ENCODE measurements at places on chromosomes 1 and 21.

DNA sequence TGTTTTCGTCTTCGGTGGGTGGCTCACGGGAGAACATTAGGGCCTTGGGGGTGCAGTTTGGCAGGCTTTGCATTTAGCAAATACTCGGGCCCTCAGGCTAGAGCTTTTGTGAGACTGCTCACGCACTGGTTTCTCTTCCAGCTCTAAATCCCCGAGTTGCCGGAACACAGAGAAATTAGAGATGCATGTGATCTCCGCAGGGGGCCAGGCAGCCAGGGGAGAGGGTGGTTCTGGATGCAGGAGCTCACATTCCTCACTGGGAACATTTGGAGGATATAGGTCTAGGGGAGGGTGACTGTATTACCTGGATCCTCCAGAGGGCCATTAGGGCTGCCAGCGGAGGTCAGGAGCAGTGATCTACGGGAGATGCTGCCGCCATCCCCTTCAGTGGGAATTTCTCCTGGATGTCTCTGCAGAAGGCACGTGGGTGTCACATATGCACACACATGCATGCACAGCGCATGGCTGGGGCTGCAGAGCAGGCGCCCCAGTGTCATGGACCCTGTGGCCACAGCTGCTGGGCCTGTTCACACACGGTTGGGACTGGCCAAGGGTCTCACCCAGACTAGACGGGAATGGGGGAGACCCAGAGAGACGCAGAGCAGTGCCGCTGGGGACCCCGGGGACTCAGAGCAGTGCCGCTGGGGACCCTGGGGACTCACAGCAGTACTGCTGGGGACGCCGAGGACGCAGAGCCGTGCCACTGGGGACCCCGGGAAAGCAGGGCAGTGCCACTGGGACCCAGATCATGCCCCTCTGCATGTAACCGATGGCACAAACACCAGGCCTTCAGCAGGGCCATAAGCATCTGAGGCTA lies 258.7 kb downstream of the CAMTA1 start:
- DNase-seq, result no peak

GRCh38 chr1:170555370-170555769 lies 23.4 kb downstream of the GORAB start:
- no peak for DNase-seq

DNA sequence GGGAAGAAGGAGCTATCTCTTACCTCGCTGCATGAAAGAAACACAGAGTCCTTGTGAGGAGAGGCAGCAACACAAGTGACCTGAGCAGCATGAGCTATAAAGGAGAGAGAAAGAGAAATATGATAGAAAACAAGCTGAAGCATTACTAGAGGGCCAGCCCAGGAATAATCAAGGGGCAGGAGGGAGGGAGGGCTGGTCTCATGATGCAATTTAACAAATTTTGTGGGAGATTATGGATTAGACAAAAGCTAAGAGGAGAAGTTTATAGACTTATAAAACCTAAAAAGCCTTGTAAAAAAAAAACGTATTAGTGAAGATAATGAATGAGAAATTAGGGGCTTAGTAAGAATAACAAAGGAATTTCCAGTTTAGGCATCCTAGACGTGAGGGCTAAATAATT lies 5.0 kb downstream of the WDR77 start:
- DNase-seq, result no peak

DNA sequence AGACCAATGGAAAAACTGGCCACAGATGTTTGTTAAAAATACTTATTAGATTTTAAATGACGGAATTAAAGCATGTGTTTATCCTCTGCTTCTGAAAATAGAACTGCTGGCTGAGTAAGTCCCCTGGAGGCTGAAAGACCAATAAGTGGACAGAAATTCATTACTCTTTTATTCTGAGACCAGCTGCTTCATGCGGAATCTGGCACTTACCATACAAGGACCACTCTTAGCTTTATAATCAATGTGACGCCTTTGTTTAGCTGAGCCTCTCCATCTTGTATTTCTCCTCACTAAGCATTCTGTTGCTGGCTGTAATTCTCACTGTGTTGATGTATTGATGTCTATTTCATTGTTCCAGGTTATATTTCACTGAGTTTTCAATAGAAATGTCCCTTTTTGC lies 6.3 kb upstream of the EXO1 start:
- no peak for DNase-seq

DNA sequence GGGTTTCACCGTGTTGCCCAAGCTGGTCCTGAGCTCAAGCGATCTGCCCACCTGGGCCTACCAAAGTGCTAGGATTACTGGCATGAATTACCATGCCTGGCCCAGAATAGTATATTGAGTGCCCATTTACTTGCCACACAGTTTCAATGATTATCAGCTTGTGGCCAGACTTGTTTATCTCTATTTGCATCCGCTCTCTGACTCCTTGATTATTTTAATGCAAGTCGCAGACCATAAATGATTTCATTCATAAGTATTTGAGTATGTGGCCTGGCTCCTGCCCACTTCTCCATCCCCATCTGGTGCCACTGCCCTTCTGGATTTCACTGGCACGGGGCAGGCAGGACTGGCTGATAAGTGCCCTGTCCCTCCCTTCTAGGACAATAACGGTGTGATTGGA lies 18.2 kb upstream of the TRNAU1AP start:
- no peak for DNase-seq

DNA sequence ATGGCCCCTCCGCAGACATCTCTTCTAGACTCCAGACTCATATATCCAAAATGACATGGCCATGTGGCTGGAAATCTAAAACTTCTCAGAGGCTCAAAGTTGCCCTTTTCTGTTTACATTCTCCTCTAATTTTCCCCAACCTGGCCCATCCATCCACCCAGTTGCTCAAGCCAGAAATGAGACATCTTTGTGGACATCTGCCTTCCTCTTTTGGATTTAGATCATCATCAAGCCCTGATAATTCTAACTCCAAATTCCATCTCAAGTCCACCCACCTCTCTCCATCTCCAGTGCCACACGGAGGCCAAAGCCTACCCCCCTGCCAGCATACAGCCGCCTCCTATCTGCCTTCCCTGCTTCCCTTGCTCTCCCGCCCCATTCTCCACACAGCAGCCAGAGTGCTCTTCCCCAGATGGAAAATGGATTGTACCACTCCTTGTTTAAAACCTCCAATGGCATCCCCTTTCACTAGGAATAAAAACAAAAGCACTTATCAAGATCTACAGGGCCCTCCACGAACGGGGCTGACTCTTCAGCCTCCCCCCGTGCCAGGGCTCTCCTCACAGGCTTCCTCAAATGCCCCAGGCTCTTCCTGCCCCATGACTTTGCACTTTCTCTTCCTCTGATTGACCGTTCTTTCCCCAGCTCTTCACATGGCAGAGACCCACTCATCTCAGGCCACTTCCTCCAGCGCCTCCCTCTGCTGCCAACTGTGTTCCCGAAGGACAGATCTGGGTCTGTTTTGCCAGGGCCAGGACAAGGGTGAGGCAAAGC lies 40.1 kb downstream of the SYT6 start:
- peak; percentile 60 for DNase-seq

- no peak for DNase-seq
These were observed 55.0 kb downstream of the ALG14 start for GRCh38 chr1:95017775-95018174.

DNA sequence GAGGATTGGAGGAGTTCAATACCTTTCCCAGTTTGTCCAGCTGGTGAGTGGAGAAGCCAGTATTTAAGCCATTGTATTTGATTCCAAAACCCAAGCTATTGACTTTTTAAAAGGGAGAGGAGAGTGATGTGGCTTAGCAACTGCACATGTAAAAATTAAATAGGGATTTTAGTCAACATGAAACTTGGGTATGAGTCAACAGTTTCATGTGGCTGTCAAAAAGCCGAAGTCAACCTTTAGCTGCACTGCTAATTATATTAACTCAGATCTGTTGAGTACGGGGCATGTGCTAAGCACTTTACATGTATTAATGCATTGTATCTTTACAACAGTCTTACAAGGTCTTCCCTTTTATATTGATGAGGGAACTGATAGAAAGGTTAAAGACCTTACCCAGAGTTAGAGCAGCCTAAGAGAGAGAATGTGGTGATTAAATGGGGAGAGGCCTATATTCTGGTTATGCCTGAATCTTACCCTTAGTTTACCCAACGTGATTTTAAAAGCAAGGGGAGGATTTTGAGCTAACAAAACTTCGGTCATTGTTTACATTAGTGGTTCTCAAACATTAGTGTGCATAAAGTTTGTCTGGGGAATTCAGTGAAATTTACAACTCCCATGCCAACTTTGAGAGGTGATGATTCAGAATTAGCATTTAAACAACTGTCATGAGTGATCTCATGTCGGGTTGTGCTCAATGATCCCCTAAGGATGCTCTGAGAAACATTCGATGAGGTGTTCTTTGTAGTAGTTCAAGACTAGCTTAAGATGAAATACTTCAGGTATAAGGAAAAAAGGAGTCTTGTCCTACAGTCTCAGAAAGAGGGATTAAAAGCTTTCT lies 6.9 kb upstream of the SLC35F3 start:
- no peak for DNase-seq

- DNase-seq, result no peak
These were observed 183.5 kb downstream of the HMCN1 start for GRCh38 chr1:185917646-185918045.

DNA sequence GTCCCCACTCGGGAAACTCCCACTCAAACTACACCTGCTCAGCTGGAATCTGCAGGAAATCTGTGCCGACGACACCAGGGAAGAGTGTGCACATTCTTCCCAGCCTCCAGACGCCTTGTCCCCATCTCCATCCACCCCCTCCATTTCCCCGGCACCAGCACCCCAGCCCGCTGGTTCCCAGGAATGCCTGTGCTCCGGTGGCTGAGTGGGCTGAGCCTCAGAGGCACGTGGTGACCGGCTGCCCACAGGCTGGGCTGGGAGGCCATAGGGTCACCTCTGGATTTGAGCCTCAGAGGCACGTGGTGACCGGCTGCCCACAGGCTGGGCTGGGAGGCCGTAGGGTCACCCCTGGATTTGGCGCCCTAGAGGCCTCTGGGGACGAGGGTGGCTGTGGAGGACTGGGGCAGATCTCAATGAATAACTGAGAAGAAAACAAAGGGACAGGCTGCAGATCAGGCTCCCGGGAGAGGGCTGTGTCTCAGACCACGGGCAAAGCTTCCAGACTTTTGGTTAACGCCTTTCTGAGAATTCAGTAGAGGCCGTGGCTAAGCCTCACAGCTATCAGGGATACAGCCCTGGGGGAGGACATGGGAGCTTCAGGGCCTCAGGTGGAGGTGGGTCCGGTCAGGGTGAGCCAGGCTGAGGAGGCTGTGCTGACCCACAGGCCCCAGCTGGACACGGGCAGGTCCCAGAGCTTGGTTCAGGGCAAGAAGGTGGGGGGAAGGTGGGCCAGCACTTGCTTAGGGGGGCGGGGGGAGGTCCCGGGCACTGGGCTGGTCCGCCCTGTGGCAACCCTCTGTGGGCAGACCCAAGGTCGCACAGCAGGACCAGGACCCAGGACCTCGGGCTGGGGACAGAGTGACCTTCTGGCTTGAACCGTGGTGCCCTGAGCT lies 17.3 kb upstream of the TTLL10 start:
- DNase-seq, result no peak

GRCh38 chr1:156463874-156464273 lies 36.7 kb downstream of the MEF2D start:
- DNase-seq, result no peak

DNA sequence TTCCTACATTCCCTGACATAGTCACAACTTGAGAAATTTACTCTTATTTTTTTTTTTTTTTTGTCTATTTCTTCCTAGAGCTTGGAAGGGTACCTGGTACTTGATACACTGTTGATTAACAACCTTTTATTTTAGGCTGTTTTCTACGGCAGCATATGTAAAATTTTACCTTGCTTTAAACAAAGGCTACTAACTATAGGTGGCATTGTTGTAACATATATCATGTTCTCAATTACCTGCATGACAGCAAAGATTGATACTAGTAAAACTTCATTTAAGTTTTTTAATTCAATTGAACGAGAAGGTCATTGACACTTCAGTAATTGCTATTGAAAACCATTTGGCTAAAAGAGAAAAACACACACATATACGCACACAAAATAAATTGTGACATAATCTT lies 238.3 kb upstream of the ESRRG start:
- DNase-seq, result no peak

- no peak for DNase-seq
These were observed 374.0 kb downstream of the LMX1A start for GRCh38 chr1:164982545-164982944.

DNA sequence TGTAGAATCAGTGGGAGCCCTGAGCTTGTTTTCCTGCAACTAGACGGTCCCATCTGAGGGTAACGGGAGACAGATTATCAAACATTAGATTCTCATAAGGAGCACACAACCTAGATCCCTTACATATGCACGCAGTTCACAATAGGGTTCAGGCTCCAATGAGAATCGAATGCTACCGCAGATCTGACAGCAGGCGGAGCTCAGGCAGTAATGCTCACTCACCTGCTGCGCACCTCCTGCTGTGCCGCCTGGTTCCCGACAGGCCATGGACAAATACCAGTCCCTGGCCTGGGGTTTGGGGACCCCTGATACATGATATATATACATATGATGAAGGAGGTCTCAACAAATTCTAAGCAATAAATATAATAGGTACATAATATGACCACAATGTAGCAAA lies 19.7 kb upstream of the SMIM12 start:
- no peak for DNase-seq

DNA sequence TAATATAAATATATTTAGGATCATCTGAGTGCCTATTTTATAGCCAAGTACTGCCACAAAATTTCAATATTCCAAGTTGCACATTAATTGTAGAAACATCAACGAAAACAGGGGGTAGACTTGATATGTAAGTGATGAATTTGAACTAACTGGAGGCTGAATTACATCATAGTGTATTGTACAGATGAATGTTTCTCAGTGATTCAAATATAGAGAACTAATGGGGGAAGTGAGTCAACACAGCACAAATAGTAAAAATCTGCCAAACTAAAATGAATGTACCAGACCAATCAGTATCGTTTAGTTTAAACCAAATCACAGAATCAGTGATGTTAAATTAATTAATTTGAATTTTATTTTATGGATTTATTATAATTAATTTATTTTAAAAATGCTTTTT lies 42.8 kb downstream of the RTCA start:
- no peak for DNase-seq

- no peak for DNase-seq
These were observed 400.5 kb downstream of the MATN1 start for GRCh38 chr1:30322859-30323257.

DNA sequence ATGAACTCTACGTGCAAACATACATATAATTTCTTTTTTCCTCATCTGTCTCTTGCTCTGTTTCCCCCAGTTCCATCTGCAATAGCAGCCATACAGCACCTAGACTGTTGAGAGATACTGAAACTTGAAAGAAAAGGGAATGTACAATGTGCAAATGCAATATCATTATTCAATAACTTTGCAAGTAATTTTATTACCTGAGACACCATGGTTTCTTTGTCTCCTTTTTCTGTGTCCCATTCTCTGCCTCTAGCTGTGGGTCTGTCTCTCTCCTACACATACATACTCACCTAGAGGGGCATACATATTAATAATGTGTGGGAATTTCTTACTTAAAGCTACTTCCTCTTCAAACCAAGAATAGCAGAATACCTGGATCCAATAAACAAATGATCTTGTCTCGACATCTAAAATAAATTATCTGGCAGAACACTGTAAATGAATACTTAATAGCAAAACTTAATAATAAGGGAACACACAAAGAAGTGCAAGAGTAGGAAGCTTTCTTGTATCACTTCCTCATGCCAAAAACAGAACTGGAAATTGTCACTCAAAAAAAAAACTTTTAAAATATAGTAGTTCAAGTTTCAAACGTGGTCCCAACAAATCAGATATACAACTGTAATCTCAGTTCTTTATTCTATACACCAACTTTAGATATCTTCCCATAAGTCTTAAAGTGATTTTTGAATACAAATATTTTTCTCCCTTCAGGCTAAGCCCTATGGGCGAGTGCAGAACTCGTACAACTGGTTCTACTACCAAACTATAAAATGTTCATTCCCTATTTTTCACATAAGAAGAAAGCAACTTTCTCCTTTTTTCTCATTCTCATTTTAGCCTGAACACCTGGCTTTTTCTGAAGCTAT lies 194.6 kb downstream of the NRIP1 start:
- no peak for DNase-seq
